ENCODE measurements at places on chromosomes 4 and X.

DNA sequence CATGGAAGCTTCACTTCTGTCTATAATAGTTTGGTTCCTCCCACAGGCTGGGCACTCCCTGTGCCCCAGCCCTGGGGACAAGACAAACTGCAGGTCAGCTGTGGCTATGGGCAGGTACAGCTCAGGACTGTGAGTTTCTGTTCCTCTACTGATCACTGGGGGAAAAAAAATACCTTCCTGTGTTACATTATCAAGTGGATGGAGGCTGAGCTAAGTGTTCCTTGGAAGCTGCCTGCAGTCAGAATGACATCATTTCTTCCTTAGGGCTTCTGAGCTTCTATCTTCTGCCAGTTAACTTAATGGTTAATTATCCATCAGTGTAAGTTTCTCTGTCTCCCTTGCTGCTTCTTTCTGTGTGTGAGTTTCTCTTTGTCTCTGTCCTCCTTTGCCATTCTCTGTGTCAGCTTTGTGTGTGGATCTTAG is 4.6 kb downstream of the RAB33A start:
- DNase-seq = no peak

DNA sequence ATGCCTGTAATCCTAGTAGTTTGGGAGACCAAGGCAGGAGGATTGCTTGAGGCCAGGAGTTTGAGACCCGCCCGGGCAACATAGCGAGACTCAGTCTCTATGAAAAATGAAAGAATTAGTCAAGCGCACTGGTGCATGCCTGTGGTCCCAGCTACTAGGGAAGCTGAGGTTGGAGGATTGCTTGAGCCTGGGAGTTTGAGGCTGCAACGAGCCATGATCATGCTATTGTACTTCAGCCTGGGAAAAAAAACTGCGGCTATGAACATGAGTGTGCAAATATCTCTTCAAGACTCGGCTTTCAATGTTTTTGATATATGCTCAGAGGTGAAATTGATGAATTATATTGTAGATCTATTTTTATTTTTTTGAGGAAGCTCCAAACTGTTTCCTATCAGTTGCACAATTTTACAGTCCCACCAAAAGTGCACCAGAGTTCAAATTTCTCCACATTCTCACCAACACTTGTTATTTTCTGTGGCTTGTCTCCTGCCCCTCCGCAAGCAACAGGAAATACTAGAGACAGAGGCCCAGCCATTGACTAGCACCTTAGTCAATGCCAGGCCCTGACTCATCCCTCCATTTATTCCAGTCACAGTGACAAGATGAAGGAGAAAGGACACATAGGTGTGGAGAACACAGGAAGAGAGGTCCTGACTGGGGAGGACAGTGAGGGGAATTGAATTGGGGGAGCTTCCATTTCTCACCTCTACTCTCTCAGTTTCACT is 33.1 kb upstream of the ZNF41 start:
- no peak for DNase-seq

- DNase-seq = no peak
Observed at GRCh38 chrX:130851569-130851968, 51.4 kb downstream of the ENOX2 start.

- DNase-seq = no peak
Observed at GRCh38 chrX:18158963-18159362, 61.7 kb downstream of the BEND2 start.

GRCh38 chr4:23290656-23291055 is 597.9 kb downstream of the GBA3 start:
- DNase-seq = peak; percentile 8

GRCh38 chr4:75940692-75941253 is at the start of gene NAAA:
Gene NAAA, minus strand, starts transcription at chr4:75941013. Its CDS starts 64 bp downstream, at chr4:75940949.
- DNase-seq = no peak

DNA sequence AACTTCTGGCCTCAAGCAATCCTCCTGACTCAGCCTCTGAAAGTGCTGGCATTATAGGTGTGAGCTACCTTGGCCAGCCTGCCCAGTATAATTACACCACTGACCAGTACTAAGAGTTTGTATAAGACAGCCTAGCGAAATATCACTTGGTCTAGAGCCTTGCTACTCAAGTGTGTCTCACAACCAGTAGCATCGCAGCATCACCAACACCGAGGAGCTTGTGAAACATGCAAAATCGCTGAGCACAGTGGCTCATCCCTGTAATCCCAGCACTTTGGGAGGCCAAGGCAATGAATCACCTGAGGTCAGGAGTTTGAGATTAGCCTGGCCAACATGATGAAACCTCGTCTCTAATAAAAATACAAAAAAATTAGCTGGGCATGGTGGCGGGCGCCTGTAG is 102.0 kb upstream of the GATB start:
- DNase-seq = no peak

GRCh38 chrX:40152741-40153344 is 55.1 kb upstream of the BCOR start:
- no peak for DNase-seq

- peak; percentile 59 for DNase-seq
Observed at GRCh38 chr4:179624768-179625181, 2182.5 kb upstream of the AGA start.

DNA sequence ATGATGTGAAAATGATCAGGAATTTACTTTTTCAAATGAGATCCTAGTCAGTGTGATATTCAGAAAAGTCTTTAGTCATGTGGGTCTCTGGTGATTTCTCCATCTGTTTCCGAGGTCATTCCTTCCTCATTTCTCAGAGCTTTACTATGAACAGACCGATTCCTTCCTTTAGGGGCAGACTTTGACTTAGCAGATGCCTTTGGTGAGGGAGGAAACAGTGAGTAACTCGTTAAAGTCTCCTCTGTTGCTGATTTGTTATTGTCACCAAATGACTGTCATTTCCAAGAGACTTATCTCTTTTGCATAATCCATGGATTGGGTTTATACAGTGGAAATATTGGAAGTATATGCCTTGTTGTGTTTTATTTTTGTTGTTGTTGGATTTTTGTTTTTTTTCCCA is 76.2 kb upstream of the CD99 start:
- peak; percentile 73 for DNase-seq

- DNase-seq = no peak
Observed at GRCh38 chr4:158805635-158806471, 37.0 kb downstream of the FNIP2 start.

GRCh38 chrX:139211568-139212182 is 318.9 kb upstream of the F9 start:
- no peak for DNase-seq

DNA sequence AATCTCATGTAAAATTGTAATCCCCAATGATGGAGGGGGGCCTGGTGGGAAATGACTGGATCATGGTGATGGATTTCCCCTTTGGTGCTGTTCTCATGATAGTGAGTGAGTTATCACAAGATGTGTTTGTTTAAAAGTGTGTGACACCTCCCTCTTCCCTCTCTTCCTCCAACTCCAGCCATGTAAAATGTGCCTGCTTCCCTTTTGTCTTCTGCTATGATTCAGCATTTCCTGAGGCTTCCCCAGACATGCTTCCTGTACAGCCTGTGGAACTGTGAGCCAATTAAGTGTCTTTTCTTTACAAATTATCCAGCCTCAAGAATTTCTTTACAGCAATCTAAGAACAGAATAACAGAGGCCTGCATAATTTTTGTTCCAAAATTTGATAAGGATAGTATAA is 85.2 kb downstream of the ANAPC10 start:
- DNase-seq = peak; percentile 17

DNA sequence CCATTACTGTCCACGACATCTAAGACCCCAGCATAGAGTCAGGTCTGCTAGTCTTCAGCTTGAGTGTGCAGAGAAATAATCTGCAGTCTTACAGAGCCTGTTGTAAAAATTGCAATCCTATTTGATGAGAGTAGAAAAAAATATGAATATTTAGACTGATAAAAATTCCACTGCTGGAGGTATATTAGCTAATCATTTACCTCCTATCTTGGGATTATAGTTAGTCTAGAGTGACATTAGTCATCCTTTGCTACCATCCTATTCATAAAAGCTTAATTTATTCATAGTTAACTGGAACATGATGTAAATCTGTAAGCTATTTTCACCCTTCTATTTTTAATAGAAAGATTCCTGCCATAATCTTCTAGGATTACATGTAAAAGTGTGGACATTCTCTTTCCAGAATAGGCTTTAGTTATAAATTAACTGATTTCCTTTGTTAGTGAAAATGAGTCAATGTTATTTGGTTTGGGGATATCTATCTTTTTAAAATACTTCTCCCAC is 26.7 kb downstream of the C4orf54 start:
- no peak for DNase-seq

DNA sequence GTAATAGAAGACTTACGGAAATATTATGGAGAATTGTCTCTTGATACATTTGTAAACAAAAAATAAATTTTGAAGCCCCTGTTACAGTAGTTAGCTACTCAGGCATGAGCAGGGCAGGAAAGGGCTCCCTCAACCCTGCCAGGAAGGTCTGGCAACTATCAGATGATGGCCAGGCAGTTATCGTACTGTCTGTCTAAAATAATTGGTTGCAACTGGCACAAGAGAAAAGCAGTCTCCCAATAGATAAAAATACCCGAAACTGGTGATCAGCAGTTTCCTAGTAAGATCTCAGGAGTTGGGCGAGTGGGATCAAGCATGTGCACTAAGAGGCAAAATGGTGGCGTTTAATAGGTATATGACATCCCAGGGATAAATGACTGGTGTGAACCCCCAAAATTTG is 1336.3 kb downstream of the C4orf33 start:
- no peak for DNase-seq

- no peak for DNase-seq
Observed at GRCh38 chrX:9561199-9561598, 96.3 kb downstream of the TBL1X start.

GRCh38 chr4:169094656-169095231 is 84.7 kb upstream of the CBR4 start:
- DNase-seq = no peak

DNA sequence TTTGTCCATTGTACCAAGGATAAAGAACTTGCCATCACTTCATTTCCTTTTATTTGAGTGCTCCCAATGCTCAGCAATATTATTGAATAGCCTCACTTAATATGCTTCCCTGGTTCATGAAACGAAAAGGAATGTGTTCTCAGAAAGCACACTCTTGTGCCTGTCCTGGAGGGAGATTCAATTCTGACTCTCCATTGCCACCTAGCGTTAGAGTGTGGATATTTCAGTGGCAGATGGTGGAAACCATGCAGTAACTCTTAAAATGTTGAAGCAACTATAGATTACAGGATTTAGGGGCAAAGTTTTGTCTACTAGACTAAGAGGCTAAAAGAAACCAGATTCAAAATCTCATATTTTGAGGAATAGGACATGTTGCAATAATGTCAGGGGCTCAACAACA is 36.0 kb downstream of the GAB3 start:
- DNase-seq = no peak

DNA sequence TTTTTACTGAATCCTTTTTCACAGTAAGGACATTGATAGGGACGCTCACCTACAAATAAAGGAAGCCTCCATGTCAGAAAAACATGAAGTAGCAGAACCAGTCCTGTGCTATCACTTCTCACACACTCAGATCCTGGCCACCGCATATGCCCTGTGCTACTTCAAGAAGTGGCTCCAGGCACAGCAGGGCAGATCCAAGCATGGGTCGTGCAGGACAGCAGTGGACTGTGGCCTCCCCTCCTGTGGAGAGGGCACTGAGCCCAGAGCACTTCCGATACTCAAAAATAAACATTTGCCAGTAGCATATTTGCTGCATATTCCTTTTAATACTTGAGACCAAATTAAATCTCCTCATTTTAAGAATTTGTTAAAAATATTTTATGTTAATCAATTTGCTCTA is 167.9 kb downstream of the PRDM5 start:
- no peak for DNase-seq

- no peak for DNase-seq
Observed at GRCh38 chr4:5923376-5923775, 30.5 kb upstream of the CRMP1 start.

GRCh38 chr4:76585897-76586360 is 150.9 kb downstream of the SHROOM3 start:
- DNase-seq = no peak

DNA sequence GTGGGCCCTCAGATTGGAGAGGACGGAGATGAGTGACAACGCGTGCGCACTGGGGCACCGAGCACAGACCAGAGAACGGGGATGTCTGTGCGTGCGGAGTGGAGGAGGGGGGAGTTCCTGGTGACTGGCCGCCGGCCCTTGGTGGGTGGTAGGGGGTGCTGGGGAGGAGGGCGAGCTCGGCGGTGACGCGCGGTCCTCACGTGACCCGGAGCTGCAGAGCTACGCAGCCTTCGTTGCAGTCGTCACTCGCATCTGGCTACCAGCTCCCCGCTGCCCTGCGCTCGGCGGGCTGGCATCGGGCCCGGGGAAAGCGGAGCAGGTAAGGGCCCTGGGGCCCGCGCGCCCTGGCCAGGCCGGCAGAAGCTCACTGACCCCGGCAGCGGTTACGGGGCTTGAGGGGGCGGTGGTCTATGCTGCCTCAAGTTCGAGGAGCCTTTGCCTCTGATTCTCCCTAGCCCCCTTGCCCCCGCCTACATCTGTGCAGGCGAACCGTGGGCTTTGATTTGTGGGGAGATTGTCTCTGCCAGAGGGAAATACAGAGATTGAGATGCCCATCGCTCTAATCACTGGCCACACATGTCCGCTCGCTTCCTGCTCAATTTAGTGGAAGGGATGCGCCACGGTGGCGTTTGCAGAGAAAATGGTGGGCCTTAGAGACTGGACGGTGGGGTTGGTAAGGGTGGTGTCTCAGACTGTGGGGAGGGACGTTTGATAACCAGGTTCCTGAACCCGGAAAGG is at the start of gene ARMCX4:
TSS of gene ARMCX4 (plus strand) at position 245 of the 738 bp plus-strand sequence. CDS start 3,134 bp downstream, outside the sequence.
- no peak for DNase-seq

GRCh38 chr4:128277856-128278255 is 9.8 kb downstream of the PGRMC2 start:
- DNase-seq = no peak

DNA sequence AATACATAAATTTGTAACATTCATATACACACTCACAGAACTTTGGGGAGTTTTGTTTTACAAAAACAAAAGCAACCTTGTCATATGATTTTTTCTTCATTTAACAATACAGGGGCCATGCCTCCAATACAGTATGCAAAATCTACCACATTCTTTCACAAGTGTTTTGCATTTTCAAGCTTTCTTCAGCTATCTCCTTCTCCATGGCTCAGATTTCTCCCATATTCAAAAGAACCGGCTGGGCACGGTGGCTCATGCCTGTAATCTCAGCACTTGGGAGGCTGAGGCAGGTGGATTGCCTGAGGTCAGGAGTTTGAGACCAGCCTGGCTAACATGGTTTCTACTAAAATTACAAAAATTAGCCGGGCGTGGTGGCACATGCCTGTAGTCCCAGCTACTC is 4.1 kb downstream of the TEX13B start:
- no peak for DNase-seq

- DNase-seq = no peak
Observed at GRCh38 chr4:37780444-37781130, 45.9 kb upstream of the PGM2 start.
